Stimulated activated CD4-positive, alpha-beta T cell treated with anti-CD3 and anti-CD28 coated beads, Interleukin-15, amount 100 ng/mL, for 24 hours (primary cell): ENCODE measurements at places on chromosomes 6 and 20.

DNA sequence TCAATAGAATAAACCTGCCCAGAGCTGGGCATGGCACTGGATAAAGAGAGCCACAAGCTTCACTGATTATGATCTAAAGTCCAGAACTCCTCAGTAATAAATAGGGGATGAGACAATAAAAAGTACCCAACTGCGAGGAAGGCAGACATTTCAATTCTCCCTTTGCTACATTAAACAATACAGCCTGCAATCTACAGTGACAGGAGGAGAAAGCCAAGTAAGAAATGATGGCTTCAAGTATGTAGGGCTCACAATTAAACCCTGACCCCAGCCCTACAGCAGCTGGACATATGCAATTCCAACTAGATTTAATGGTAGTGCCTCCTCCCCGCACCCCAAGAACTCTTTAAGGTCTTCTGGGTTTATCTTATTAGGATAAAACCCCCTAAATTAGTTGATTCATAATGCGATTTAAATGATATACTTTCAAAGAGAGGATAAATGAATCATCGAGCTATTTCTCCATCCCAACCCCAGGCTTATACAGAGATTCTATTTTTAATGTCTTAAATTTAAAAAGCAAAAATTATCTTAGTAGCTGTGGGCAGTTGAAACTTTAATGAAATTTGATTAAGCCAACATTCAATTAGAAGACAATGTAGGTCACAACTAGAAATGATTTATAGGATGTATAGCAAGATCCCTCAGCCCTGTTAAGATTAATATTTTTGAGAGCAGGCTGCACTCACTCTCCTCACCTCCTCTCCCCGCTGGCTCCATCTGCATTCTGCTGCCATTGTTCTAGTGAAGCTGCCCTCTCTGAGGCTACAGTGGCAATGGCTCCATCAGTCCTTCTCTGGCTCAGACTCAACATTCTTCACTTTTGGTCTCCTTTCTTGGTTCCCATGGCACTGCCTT is 57.1 kb downstream of the OGFRL1 start:
- DNase-seq = no peak

DNA sequence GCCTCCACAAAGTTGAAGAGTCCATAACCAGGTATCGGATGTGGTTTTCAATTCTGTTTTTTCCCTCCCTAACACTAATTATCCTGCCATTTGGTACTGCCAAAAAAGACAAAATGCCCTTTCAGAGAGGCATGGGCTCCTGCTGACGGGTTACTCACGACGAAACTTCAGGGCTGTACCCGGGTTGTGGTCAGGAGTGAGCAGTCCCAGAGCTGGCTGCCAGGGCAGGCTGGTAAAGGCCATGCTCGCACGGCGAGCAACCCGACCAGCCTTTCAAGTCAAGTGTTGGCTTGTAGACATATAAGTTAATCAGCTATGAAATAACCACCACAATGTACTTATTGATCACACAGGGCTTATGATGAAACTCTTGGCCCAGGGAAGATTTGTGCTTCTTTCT is 152.5 kb downstream of the FOXC1 start:
- no peak for DNase-seq

- DNase-seq = no peak
Observed at GRCh38 chr6:28117386-28118050, 6.9 kb upstream of the ZSCAN16 start.

DNA sequence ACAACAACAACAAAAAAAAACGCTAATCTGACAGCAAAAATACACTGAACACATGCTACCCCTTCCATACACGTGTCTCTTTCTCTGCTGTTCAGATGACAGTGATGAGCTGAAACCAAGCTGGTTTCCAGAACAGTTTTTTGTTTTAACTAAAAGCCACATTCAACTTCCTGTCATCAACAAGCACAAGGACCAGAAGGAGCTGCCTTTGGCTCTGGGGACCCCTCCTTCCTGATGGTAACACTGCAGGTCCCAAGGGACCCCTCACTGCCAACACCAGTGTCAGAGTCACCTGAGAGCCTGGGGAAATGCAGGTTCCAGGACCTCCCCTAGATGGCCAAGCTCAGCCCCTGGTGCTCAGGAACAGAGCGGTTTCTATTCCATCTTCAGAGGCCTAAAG is 6.0 kb downstream of the CST7 start:
- DNase-seq = no peak

- DNase-seq = no peak
Observed at GRCh38 chr20:48932375-48932941, 10.9 kb downstream of the ARFGEF2 start.

DNA sequence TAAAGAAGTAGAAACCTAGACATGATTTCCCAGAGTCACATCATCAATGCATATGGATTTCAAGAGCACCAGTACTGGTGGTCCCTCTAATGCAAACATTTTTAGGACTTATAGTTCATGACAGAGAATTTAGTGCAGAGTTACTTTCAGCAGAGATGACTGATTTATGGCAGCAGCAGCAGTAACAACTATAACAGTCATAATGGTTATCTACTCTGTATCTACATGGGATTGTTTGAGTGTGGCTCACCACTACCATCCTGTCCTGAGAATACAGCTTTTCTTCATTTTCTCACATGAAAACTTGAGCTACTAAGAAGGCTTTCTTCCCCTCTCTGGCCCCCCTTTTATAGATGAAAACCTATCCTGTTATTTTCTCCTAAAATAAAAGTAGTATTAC is 128.5 kb upstream of the ENPP5 start:
- DNase-seq = no peak

- no peak for DNase-seq
Observed at GRCh38 chr20:53865901-53866793, 204.2 kb downstream of the BCAS1 start.

DNA sequence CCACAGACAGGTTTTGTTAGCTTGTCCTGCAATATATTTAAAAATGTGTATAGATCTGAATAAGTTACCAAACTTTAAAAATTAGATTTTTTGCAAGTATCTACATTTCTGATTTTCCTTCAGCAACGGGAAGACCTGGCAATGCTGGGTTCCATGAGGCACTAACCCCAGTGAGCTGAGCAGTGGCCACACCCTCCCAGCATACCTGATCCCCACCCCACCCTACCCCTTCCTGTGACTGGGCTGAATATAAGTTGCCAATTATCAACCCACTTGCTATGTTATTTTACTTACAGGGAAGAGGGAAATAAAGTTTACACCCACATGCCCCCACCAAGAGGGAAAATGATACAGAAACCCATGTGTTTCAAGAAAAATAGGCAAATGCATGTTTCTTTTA is 70.3 kb upstream of the RALGAPA2 start:
- no peak for DNase-seq

DNA sequence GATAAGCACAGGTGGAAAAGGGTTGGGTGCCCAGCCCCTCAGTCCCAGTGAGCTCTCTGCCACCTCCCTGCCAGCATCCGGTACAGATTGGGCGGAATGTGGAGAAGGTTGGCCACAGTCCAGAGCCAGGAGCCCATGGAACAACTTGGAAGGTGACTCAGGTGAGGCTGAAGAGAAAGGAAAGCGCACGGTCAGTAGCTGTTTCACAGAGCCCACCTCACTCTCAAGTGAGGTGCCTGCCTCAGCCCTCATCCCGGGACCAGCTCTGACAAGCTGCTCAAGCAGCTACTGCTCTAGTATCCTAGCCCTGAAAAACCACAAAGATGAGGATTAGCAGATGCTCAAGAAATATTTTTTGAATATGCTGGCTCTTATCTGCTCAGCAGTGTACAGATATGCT is 1.1 kb upstream of the MMP24OS start:
- DNase-seq = no peak

- DNase-seq = no peak
Observed at GRCh38 chr6:7912024-7912423, 1.4 kb upstream of the TXNDC5 start.

DNA sequence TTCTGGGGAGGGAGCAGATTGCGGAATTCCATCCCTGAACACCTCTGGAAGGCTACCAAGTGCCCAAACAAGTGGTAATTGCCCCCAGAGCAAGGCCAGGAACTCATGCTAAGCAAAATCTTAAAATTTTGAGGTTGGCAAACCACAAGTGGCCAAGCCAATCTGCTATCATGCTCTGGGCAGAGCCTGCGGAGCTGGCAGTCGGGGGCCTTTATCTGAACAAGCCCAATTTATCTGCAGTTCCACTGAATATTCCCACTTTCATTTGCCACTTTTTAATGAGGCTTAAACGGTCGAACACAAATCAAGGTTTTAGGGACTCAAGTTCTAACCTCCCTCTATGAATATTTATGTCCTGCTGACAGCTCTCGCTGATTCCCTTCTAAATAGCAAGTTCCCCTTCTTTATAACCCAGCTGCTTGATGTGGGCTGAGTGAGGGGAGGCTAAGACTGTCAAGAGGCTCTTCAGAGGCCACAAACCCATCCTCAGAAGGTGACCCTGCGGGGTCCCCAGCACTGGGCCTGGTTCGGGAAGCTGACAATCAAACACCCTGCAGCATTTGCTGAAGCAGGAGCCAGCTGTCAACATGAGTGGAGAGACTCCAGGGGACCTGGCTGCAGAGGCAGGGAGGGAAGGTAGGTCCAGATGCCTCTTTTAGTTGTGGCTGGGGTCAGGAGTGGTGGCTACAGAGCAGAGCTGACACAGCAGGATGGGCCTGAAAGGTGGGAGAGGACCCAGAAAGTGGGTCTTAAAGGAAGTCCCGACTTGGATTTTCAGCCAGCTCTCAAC is 11.9 kb downstream of the CCDC167 start:
- DNase-seq = no peak

GRCh38 chr6:138600726-138601125 is 101.4 kb upstream of the NHSL1 start:
- no peak for DNase-seq
